ENCODE measurements at places on chromosomes 5 and 9. TPM values are rescaled to one million over a fixed set of nuclear protein-coding genes. Genes with fewer than 3 reads are reported as not detected.
A peak's percentile ranks its signal among the peaks of the same experiment; 100 is the strongest.

The FLT4 gene
- 35.7 TPM for total RNA-seq

The SAXO1 gene
- 0.16 TPM for total RNA-seq

The PCDHB9 gene
- total RNA-seq, result 4.6 TPM

The SLC12A2 gene
- 23.7 TPM for total RNA-seq

The ZFP2 gene
- total RNA-seq, result 2.1 TPM

The TMC1 gene
- total RNA-seq, result 0.16 TPM

The F2RL1 gene
- 5.6 TPM for total RNA-seq

The ZNF883 gene
- 2.6 TPM for total RNA-seq

GRCh38 chr9:6506571-6506970, 93.6 kb downstream of the UHRF2 start:
- no peaks in the 10 kb centered on the region for H3K27me3 ChIP-seq
- no peak overlapping the region for H3K27ac ChIP-seq
- H3K36me3 ChIP-seq, result no peaks in the 10 kb centered on the region
- H3K4me3 ChIP-seq, result no peak overlapping the region
- no peaks in the 10 kb centered on the region for H3K4me1 ChIP-seq

GRCh38 chr5:7794311-7794710, 56.6 kb downstream of the CFAP90 start:
- H3K27ac ChIP-seq, result no peak overlapping the region
- H3K27me3 ChIP-seq, result no peaks in the 10 kb centered on the region
- H3K36me3 ChIP-seq, result no peaks in the 10 kb centered on the region
- no peak for DNase-seq
- H3K4me1 ChIP-seq, result no peaks in the 10 kb centered on the region

- no peaks in the 10 kb centered on the region for H3K36me3 ChIP-seq
- DNase-seq, result no peak
- H3K4me1 ChIP-seq, result no peaks in the 10 kb centered on the region
- H3K27ac ChIP-seq, result no peak overlapping the region
These were observed 67.6 kb upstream of the NR3C1 start for GRCh38 chr5:143471041-143471509.

GRCh38 chr5:142866563-142867275, 96.5 kb downstream of the ARHGAP26 start:
- peak overlapping the region; percentile 13 for H3K27ac ChIP-seq
- H3K4me3 ChIP-seq, result no peak overlapping the region
- DNase-seq, result no peak

DNA sequence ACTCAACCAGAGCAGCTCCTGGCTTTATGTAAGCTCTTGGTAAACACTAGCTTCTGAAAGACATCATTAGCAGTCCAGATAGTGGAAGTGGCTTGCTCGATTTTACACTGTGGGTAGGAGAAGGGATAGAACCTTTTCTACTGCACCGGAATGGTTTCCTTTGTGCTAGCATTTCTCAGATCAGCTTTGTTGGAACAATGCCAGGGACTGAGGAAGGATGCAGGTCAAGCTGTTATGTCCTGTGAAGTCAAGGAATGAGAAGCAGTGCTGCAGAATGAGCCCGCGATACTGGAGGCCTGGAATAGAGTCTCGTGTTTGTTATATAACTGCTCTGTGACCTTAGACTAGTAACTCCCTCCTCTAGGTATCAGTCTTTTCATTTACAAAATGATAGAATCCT, 233.6 kb downstream of the GABRB2 start:
- H3K4me3 ChIP-seq, result no peak overlapping the region
- H3K36me3 ChIP-seq, result no peaks in the 10 kb centered on the region
- no peaks in the 10 kb centered on the region for H3K27me3 ChIP-seq
- no peak overlapping the region for H3K27ac ChIP-seq
- no peaks in the 10 kb centered on the region for H3K4me1 ChIP-seq
- no peak for DNase-seq

DNA sequence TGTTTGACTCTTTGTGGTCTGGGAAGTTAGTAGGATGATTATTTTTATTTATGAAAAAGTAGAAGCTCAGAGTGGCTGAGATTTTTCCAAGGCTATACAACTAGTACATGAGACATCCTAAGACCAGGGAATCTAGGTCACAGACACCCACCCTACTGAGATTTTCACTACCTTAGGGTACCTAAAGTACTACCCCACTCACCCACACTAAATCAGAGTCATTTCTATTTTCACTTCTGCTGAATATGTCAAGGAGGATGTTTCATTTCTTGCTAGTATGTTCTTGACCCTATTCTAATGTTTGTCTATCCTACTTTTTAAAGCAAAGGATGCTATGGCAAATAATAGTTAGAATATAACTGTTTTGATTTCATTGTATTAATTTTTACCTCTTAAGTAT, 206.0 kb downstream of the ATP10B start:
- no peaks in the 10 kb centered on the region for H3K27me3 ChIP-seq
- H3K27ac ChIP-seq, result no peak overlapping the region
- no peak for DNase-seq
- no peaks in the 10 kb centered on the region for H3K36me3 ChIP-seq
- no peak overlapping the region for H3K4me3 ChIP-seq
- no peaks in the 10 kb centered on the region for H3K4me1 ChIP-seq

GRCh38 chr5:32833127-32833526, 122.0 kb downstream of the NPR3 start:
- no peak overlapping the region for H3K4me3 ChIP-seq
- no peak for DNase-seq
- no peak overlapping the region for H3K27ac ChIP-seq
- H3K27me3 ChIP-seq, result no peaks in the 10 kb centered on the region

DNA sequence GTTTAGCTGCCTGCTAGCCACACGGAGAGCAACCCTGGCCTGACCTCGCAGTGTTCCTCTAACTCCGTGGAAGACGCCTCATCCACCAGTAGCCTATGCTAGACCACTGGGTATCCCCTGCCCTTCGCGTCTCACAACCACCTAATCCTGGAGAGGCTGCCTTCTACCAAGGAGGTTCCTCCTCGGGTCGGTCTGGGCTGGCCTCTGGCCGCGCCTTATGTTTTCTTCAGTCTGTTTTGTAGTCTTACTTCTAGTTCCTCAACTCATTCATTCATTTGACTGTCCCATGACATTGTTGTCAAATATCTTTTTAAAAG, 1.6 kb upstream of the TPM2 start:
- H3K27ac ChIP-seq, result peak overlapping the region; percentile 92
- DNase-seq, result no peak
- H3K4me1 ChIP-seq, result peaks cover 3% of the 10 kb centered on the region
- no peaks in the 10 kb centered on the region for H3K36me3 ChIP-seq
- H3K4me3 ChIP-seq, result peak overlapping the region; percentile 68

GRCh38 chr9:13017260-13017659, 242.4 kb downstream of the LURAP1L start:
- no peak overlapping the region for H3K27ac ChIP-seq

- no peaks in the 10 kb centered on the region for H3K36me3 ChIP-seq
- no peak overlapping the region for H3K4me3 ChIP-seq
- peaks cover 3% of the 10 kb centered on the region for H3K4me1 ChIP-seq
- no peaks in the 10 kb centered on the region for H3K27me3 ChIP-seq
- peak overlapping the region; percentile 56 for H3K27ac ChIP-seq
These were observed 193.2 kb downstream of the MAPKAP1 start for GRCh38 chr9:125513668-125514413.

DNA sequence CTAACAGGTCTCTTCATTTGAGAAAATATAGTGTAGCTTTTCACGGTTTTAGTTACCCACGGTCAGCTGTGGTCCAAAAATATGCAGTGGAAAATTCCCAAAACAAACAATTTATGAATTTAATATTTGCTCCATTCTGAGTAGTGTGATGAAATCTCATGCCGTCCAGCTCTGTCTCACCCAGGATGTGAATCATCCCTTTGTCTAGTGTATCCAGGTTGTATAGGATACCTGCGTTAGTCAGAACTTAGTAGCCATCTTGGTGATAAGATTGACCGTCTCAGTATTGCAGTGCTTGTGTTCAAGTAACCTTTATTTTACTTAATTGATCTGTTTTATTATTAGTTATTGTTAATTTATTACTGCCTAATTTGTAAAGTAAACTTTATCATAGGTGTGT, 41.1 kb downstream of the NDUFS4 start:
- no peak overlapping the region for H3K4me3 ChIP-seq
- no peaks in the 10 kb centered on the region for H3K27me3 ChIP-seq

DNA sequence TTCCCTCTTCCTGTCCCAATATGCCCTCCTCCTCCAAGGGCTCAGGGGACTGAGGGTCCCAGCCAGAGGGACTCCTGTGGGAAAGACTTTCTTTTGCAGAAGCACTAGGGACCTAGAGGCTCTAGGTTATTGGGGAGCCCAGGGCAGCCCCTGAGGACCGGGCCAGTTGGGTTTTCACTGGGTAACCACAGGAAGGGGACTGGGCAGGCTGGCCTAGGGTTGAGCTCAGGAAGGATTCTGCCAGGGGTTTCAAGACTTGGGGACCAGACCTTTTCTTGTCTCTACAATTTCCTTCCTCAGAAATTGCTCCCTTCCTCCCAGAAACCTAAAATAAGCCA, 24.4 kb upstream of the HMCN2 start:
- H3K4me1 ChIP-seq, result no peaks in the 10 kb centered on the region
- H3K36me3 ChIP-seq, result no peaks in the 10 kb centered on the region
- H3K27ac ChIP-seq, result no peak overlapping the region
- no peak overlapping the region for H3K4me3 ChIP-seq

DNA sequence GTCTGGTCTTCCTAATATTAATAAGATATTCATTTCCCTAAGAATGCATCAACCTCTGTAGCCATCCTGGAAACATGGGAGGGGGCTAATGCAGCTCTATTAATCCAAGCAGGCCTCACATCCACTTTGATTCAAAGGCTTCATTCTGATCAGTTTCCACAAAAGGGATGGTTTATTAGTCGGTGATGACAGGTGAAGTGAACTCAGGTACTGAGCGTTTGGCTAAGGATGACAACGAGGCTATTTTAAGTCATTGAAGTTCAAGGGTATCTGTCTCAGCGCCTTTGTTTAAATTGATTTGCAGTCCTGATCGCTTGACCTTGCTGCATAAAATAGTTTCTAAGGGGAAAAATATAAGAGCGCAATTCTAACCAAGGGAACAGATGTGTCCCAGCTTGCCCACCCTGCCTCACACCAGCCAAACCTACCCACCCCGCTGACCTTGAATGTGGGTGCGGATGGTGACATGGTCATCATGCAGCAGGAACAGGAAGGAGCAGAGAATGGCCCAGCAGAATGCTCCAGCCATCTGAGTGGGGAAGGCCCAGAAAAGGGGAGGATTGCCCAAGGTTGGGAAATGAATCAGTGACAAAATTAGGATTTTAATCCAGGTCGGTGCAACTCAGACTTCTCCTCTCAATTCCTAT, 70.5 kb upstream of the ZNF618 start:
- H3K4me3 ChIP-seq, result no peak overlapping the region
- no peak for DNase-seq
- no peaks in the 10 kb centered on the region for H3K36me3 ChIP-seq
- no peak overlapping the region for H3K27ac ChIP-seq
- H3K27me3 ChIP-seq, result no peaks in the 10 kb centered on the region
- no peaks in the 10 kb centered on the region for H3K4me1 ChIP-seq

DNA sequence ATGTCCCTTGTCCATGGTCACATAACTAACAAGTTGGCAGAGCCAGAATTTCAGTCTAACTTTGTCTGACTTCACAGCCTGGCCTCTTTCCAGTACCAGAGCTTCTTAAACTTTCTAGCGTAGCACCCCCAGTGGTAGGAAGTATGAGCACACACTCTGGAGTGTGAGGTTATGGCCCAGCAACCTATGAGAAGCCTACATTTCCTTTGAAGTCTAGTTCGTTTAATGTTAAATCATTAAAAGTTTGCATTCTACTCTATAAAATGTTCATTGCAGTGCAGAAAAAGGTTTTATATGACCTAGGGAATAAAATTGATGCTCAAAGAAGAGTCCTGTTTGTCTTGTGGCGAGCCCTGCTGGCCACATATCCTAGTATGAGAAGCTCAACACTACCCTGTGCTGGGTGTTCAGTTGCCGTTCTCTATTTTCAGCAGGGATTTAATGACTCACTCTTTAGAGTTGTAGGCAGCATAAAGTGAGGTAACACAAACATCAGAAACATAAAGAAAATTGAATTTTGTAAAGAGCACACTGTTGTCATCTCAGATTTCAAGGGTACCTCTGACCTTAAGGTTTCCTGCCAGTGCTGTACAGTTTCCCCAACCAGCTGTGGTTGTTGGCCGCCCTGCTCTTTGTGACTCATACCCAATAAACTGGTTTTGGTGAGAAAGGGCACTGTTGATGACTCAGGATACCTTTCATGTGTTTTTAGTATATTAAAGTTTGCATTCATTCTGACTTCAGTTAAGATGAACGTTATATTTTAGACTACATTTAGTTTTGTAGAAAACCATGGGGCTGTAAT, 14.3 kb downstream of the MCCC2 start:
- H3K36me3 ChIP-seq, result no peaks in the 10 kb centered on the region
- peaks cover 12% of the 10 kb centered on the region for H3K4me1 ChIP-seq
- H3K4me3 ChIP-seq, result no peak overlapping the region
- DNase-seq, result peak; percentile 70

- H3K36me3 ChIP-seq, result no peaks in the 10 kb centered on the region
- peaks cover 15% of the 10 kb centered on the region for H3K27me3 ChIP-seq
- H3K4me1 ChIP-seq, result peaks cover 8% of the 10 kb centered on the region
These were observed 2.6 kb downstream of the FRMPD1 start for GRCh38 chr9:37653385-37653784.

DNA sequence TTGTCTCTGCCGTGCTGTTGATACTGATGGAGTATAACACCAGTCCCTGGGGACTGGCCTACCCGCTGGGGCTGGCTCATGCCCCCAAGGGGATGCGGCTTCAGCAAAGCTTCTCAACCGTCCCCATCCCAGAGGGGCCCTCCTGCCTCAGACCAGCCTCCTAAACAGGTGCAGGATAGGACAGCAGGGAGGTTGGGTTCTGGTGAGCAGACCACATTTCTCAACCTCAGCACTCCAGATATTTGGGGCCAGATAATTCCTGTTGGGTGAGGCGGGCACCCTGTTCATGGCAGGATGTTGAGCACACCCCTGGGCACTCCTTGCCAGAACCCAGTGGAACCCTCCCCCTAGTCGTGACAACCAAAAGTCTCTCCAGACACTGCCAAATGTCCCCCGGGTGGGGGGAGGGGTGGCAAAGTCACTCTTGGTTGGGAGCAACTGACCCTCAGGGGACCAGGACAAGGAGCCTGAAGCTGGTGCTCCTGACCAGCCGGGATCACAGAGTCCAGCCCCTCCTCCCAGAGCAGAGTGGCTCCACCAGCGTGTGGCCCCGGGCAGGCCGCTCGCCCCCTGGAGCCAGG, 107.8 kb downstream of the ZNF354C start:
- no peak overlapping the region for H3K4me3 ChIP-seq
- H3K4me1 ChIP-seq, result no peaks in the 10 kb centered on the region
- no peaks in the 10 kb centered on the region for H3K36me3 ChIP-seq
- H3K27me3 ChIP-seq, result no peaks in the 10 kb centered on the region
- no peak for DNase-seq
